Stimulated activated CD4-positive, alpha-beta T cell treated with anti-CD3 and anti-CD28 coated beads, Interleukin-1b, Interleukin-23, amount 100 ng/mL, for 48 hours (primary cell): ENCODE measurements at places on chromosomes 16 and 17.

- DNase-seq, result no peak
These were observed 203.5 kb upstream of the GOT2 start for GRCh38 chr16:58937661-58938060.

GRCh38 chr16:20051147-20051546 lies 22.5 kb downstream of the GPR139 start:
- no peak for DNase-seq

DNA sequence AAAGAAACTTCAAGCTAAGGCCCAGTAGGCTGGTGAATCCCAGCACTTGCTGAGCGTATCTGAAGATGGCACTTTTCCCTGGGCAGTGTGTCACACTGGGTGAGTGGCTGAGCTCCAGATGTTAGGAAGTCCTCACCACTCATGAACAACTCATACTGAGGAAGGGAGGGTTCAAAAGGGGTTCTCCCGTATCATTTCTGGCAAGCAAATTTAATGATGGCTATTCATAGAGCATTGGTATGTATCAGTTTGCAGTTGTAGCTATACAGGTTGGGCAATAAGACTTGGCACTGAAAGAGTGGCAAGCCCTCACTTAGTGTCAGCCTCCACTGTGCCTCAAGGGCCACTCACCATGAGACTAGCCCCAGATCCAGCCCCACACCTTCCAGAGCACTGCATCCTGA lies 10.7 kb downstream of the GFOD2 start:
- no peak for DNase-seq

- no peak for DNase-seq
These were observed 6.5 kb downstream of the TMEM170A start for GRCh38 chr16:75458029-75458428.

DNA sequence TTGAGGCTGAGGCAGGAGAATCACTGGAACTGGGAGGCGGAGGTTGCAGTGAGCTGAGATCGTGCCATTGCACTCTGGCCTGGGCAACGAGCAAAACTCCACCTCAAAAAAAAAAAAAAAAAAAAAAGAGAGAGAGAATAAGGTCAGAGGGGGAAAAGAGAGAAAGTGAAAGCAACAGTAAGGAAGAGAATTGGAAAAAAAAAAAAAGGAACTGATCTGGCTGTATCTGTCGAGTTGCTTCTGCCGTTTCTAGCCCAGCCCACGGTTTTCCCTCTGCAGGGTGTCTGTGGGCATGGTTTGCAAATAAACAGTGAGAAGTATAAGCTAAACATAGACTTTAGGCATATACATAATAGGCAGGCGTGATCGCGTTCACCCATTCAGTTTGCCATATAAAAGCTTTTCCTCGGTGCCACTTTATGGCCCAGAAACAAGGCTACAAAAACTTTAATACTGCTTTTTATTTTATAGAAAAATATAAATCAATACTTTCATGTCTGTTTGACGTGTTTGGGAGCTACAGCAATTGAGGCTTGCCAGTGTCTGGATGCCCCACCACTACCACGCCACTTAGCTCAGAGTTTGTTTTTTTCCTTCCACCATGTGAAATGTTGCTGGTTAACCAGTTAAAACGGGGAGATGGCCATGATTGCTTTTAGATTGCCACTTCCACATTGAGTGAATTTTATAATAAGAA lies 436.7 kb downstream of the MAF start:
- DNase-seq, result no peak

- peak; percentile 80 for DNase-seq
These were observed 118.2 kb upstream of the SMURF2 start for GRCh38 chr17:64780096-64781013.
